Fibroblast of skin of abdomen (primary cell): ENCODE measurements at places on chromosomes 3 and 15.

DNA sequence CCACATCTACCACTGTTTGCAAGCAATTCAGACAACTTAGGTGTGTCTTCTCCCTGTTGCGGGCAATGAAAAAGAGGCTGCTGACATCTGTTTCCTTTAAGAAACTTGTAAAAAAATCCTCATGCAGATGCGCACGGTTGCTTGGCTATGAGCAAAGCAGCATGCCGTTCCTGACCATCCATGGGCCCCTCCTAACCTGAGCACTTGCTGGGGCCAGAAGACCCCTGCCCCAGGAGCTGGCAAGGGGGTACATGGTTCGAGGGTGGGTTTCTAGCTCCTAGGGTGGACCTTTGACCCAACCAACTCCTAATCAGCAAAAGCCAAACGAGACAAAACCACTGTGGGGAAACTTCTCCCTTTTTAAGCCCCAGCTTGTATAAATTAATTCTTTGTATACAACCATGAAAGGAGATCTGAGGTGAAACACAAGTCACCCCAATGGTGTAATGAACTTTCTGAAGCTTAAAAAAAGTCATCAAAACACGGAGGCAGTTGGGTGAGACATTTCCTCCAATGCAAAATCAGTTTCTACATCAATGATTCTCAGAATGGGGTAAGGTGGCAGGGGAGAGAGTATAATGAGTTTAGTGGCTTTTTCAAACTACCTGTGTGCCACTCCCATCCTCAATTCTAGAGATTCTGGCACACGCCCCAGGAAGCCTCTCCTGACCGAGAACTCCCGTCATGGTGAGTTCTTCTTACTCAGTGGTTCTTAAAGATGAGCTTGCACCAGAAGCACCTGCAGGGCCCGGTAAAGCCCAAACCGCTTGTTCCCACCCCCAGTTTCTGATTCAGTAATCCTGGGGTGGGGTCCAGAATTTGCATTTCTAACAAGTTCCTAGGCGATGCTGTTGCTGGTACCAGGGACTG lies 44.1 kb downstream of the CPN2 start:
- DNase-seq = no peak

- DNase-seq = no peak
These were observed 55.0 kb downstream of the RHCG start for GRCh38 chr15:89441295-89441812.

DNA sequence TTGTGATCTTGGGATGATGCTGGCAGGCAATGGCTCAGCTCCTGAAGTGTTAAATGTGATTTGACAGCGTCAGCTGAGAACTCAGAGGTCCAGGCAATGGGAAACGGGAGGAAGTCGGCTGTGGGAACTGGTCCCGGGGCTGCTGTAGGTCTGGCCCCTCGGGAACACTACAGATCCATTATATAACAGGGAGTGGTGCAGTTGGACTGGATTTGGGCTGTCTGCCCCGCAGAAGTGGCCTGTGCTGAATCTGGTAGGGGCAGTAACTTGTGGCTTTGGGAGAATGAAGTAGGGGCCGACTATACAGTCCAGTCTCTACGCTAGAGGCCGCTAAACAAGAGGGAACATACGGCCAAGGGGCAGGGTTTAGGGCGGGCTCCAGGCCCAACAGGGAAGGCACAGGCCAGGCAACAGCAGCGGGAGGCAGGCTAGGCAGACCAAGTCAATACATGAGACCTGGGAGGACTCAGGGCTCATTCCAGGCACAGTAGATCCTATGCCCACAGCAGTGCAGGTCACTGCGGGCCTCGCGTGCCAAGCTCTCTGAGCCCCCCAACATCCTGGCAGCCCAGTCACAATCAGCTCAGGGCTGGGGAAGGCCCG lies 20.3 kb upstream of the IL16 start:
- no peak for DNase-seq

- DNase-seq = peak; percentile 75
These were observed 12.1 kb downstream of the TGFBR2 start for GRCh38 chr3:30618526-30618925.

GRCh38 chr3:170488802-170489201 lies 70.1 kb downstream of the CLDN11 start:
- DNase-seq = peak; percentile 45

DNA sequence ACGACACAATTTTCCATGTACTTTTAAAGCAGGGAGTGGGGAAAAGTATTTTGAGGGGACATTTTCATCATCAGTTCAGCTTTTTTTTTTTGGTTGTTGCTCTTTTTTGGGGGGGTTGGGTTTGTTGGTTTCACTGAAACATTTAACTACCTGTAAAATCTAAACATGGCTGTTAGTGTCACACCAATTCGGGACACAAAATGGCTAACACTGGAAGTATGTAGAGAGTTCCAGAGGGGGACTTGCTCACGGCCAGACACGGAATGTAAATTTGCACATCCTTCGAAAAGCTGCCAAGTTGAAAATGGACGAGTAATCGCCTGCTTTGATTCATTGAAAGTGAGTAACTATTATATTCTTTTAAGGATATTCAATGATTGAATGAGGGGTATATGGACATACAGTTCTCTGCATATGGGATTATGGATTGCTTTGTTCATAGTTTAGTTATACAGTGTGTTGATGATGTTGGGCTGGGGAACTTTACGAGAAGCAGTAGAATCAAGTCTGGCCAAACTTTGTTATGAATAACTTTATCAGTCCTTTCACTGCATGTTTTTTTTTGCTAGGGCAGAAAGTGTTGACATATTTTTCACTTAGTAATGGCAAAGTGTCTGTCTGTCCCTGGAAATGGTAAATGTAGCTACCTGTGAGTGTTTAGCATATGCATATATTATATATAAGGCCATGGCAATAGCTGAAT lies 31.5 kb downstream of the MBNL1 start:
- DNase-seq = no peak

GRCh38 chr3:122893282-122893681 lies 98.4 kb downstream of the SLC49A4 start:
- no peak for DNase-seq

DNA sequence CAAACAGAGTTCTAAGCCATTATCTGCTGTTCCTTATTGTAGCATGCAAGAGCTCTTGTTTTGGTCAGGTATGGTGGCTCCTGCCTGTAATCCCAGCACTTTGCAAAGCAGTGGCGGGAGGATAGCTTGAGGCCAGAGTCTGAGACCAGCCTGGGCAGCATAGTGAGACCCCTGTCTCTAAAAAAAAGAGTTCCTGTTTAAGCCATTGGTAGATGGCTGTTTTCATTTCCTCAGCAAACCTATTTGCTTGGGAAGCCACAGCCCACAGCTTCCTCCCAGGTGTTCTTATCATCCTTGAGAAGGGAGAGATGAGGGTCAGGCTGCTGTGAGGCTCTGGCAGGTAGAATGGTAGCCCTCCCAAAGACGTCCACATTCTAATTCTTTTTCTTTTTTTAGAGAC lies 24.4 kb upstream of the FAM81A start:
- DNase-seq = no peak

DNA sequence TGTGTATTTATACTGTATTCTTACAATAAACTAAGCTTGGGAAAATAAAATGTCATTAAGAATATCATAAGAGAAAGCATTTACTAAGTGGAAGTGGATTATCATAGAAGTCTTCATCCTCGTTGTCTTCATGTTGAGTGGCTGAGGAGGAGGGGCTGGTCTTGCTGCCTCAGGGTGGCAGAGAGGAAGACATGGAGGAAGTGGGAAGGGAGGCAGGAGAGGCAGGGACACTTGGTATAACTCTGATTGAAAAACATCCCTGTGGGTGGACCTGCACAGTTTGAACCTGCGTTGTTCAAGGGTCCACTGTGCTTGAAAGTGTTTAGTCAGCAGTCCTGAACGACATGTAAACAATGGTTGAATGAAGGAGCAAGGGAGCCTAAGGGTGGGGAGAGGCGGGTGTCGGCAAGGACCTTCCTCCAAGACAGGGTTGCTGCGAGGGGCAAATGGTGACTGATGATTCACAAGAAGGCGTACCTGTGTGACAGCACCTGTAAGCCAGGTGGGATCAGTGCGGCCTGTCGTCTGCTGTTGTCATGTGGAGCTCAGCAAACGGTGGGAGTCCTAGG lies 103.8 kb upstream of the KLF13 start:
- no peak for DNase-seq

- DNase-seq = no peak
These were observed 118.9 kb downstream of the OXNAD1 start for GRCh38 chr3:16383864-16384263.

DNA sequence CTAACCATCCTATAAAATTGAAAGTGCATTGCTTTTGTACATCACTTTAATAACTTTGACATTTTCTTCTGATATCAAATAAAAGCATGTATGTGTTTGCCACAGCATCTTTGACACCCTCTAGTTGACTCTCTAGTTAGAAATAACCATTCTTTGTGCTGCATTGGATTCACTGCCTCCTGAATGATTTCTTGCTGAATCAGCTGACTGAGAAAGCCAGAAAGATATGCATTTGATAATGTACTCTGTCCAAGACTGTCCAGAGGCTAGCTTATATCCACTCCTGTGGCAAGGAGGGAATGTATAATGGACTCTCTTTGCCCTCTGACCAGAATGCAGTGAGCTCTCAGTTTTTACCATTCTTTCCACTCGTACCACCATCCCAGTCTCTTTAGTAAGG lies 6.2 kb downstream of the RAB11A start:
- no peak for DNase-seq

DNA sequence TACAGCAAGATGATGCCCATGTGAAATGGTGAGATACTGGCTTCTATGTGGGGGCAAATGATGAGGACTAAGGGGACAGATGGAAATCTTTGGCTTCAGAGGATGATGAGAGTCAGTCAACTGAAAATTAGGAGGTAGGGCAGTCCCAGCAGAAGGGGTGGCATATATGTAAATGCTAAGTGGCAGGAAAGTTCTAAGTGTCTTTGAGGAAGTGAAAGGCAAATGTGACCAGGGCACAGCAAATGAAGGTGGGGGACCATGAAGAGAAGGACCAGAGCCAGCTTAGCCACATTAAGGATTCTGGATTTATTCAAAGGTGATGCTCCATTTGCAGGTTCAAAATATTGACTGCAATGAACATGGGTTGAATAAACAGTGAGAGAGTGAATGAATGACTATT lies 29.2 kb upstream of the LIMD1 start:
- DNase-seq = no peak

DNA sequence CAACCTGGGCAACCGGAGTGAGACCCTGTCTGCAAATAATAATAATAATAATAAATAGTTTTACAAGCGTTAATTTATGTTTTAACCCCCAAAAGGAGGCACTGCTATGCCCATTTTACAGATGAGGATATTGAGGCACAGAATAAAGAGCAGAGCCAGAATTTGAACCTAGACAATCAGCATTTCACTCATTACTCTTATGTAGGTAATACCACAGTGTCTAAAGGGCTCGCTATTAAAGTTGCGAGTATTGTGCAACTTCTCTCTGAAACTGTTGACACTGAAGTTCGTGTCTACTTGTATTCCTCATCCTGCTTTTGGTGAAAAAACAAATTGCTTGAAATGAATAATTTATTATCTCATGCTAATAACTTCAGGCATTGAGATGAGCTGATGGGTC lies 2.8 kb downstream of the C2CD4A start:
- DNase-seq = no peak

GRCh38 chr3:119195911-119196310 lies 22.5 kb downstream of the UPK1B start:
- peak; percentile 16 for DNase-seq

DNA sequence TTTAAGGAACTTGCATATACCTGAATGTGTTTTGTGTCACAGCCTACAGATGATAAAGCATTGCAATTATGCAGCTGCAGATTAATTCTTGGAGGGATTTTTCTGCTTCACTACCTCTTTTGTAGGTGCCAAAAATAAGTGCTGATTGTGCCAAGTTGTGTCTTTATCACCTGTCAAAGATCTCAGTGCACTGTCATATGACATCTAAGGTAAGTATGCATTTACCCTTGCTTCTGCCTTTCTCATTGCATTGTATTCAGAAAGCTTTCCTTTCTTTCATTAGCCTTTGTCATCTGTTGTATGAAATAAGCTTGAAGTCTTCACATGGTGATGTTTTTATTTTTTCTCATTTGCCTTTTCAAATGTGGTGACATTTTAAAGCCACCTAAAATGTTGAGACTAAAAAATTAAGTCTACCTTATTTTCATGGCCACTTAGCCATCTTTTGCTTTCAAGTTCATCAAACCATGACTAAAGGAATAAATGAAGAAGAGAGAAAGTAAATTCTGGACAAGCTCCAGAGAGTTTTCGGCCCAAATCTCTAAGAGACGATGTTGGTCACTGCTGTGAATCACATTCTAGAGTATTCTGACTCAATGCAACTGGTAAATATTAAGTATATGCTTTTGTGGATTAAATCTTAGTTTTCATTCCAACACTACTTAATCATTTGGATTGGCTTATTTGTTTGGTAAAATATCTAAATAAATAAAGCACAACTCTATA lies 381.8 kb upstream of the EPHA3 start:
- DNase-seq = no peak

DNA sequence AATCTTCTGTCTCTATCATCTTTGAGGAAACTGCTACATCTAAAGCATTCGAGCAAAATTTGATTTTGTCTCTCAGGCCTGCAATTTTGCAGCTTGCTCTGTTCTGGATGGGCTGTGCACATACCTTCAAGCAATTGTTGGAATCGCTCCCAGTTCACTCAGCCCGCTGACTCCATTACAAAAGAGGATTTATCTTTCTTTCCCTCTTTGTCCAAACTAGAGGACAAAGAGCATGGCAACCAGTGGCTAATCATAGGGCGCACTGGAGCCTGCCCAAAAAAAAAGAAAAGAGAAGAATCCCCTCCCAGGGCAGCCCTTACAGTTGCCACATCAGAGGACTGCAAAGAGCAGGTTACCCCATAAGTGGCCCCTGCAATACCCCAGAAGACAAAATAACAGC lies 49.0 kb upstream of the DUT start:
- peak; percentile 11 for DNase-seq

GRCh38 chr3:22353126-22353525 lies 602.1 kb upstream of the ZNF385D start:
- DNase-seq = no peak

DNA sequence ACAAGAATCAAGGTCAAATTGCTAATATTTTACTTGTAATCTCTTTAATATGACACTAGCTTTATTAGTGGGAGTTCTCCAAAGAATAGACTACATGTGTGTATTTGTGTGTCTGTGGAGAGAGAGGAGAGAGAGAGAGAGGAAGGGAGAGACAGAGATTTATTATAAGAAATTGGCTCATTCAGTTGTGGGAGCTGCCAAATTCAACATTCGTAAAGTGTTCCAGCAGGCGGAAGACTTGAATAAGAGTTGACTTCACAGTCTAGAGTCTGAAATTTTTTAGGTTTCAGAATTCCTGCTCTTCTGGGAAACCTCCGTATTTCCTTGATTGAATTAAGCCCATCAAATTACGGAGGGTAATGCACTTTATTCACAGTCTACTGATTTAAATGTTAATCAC lies 4.7 kb upstream of the CLDN1 start:
- DNase-seq = peak; percentile 86
